ENCODE measurements at places on chromosomes 2 and 18.
A peak's percentile ranks its signal among the peaks of the same experiment; 100 is the strongest.

DNA sequence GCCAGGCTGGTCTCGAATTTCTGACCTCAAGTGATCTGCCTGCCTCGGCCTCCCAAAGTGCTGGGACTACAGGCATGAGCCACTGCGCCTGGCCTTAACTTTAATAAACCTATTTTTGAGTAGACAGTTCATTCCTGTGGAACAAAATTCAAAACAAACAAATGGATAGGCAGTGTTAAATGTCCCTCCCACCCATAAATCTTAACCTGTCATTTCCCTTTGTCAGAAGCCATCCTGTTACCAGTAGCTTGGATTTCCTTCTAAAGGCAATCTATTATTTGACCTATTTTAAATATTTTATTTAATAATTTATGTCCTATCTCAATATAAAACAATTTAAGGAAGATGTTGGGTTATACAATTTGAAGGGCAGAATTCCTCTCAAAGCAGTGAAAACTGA, 6.6 kb upstream of the C2orf72 start:
- DNase-seq: no peak

GRCh38 chr18:62651276-62652056, 63.9 kb upstream of the PHLPP1 start:
- DNase-seq: no peak

- no peak for DNase-seq
Measured at GRCh38 chr2:2747797-2748301, 416.8 kb upstream of the MYT1L start.

GRCh38 chr2:241802421-241803318, 6.3 kb upstream of the NEU4 start:
- no peak for DNase-seq

- peak; percentile 2 for DNase-seq
Measured at GRCh38 chr18:3998698-3999333, 456.3 kb downstream of the DLGAP1 start.

GRCh38 chr2:182043021-182043420, 57.4 kb downstream of the PPP1R1C start:
- DNase-seq: no peak

GRCh38 chr18:59554796-59555335, 142.4 kb downstream of the CCBE1 start:
- DNase-seq: no peak
